ENCODE measurements at places on chromosomes 7 and 10. TPM values are rescaled to one million over a fixed set of nuclear protein-coding genes. Genes with fewer than 3 reads are reported as not detected.
A peak's percentile ranks its signal among the peaks of the same experiment; 100 is the strongest.

Gene HOXA6
- 6.9 TPM for total RNA-seq

DNA sequence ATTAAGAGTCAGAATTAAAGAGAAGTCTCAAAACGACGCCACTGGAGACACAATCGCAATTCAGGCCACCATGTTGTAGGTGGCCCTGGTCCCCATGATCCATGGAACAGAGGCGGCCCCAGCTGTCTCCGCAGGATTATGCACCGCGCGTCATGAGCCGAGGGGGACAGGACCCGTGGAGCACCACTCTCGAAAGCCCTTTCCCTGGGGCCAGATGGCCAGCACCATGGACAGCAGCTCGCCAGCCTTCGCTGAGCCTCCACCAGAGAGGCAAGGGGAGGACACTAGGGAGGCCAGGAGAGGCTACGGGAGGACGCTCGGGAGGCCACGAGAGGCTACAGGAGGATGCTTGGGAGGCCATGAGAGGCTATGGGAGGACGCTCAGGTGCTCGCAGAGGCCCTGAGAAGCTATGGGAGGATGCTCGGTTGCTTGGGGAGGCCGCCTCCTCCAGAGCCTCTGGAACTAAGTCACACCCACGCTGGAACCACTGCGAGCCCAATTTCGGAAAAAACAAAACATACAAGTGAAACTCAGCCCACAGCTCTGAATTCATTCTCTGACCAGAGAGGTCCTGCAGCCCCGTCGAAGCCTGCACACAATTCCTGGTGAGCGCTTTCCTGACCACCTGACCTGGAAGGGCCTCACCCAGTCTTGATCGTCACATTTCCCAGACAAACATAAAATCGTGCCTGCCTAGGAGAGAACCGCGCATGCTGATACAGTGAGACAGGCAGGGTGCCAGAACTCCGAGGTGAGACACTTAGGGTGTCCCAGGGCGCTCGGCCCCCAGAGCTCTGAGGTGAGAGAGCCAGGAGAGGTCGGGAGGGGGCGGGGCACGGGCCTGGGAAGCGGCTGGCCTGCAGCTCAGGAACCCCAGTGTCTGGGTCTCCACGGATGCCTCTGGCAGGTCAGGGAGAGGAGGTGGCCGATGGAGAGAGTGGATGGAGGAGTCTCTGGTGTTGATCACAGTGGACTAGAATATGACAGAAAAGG lies 224.4 kb downstream of the PTPRN2 start:
- DNase-seq: peak; percentile 15

Gene OGDH
- 66.2 TPM for total RNA-seq

- DNase-seq: no peak
Observed at GRCh38 chr10:97901381-97901780, 51.7 kb downstream of the GOLGA7B start.

- DNase-seq: no peak
Observed at GRCh38 chr7:142717453-142717852, 31.8 kb upstream of the PRSS1 start.

GRCh38 chr10:78579995-78580394 lies 488.8 kb upstream of the ZMIZ1 start:
- DNase-seq: peak; percentile 51

DNA sequence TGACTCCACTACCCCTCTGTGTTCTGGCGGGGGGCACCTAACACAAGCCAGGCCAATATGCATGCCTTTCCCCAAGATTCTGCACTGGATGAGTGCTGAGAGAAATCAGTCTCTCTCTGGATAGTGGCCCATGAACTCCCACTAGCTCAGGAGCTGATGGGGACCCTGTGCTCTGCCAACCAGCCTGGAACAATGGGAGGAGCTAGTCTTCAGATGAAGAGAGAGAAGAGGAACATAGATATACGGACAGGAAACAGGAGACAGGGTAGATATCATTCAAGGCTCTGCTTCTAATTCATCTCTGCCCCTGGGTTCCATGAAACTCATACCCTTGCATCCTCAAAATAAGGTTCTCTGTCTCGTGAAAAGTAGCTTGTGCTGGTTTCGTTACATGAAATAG lies 27.9 kb upstream of the PLXNA4 start:
- no peak for DNase-seq

Gene RBM17
- total RNA-seq: 28.4 TPM

DNA sequence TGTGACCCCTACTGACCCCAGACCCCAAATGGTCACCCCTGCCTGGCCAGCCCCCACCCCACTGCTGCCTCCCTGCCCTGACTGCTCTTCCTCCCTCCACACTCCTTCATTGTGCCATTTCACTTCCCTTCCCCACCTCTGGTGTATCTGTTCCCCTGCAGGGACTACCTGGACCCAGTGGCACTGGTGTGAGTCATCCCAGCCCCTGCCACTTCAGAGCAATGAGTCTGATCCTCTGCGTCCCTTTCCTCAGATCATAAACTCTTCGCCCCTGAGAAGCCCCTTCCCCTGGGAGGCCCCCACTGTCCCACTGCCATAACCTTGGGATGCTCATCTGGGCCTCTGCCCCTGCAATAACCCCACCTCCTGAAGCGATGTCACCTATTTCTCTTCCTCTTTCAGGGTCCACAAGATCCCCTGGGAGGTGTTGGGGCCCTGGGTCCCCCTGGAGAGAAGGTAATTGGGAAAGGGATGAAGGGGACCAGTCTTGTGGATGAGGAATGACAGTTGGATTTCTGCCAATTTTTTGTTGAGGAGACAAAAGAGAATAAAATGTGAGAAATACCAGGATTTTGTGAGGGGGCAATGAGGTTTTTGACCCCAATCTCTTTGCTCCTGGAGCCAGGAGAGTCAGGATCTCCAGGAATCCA lies 19.1 kb upstream of the VOPP1 start:
- DNase-seq: no peak

Gene FOXI2
- total RNA-seq: not detected

- DNase-seq: no peak
Observed at GRCh38 chr7:93620057-93620456, 45.5 kb upstream of the CALCR start.

Gene GRM3
- not detected for total RNA-seq

- no peak for DNase-seq
Observed at GRCh38 chr10:125161707-125162119, 1.4 kb upstream of the CTBP2 start.

Gene KEL
- total RNA-seq: not detected

GRCh38 chr10:56091872-56092271 lies 269.2 kb downstream of the ZWINT start:
- no peak for DNase-seq

GRCh38 chr7:37494926-37495325 lies 46.3 kb upstream of the ELMO1 start:
- DNase-seq: no peak

GRCh38 chr7:93910076-93910994 lies 4.0 kb downstream of the GNGT1 start:
- peak; percentile 31 for DNase-seq

DNA sequence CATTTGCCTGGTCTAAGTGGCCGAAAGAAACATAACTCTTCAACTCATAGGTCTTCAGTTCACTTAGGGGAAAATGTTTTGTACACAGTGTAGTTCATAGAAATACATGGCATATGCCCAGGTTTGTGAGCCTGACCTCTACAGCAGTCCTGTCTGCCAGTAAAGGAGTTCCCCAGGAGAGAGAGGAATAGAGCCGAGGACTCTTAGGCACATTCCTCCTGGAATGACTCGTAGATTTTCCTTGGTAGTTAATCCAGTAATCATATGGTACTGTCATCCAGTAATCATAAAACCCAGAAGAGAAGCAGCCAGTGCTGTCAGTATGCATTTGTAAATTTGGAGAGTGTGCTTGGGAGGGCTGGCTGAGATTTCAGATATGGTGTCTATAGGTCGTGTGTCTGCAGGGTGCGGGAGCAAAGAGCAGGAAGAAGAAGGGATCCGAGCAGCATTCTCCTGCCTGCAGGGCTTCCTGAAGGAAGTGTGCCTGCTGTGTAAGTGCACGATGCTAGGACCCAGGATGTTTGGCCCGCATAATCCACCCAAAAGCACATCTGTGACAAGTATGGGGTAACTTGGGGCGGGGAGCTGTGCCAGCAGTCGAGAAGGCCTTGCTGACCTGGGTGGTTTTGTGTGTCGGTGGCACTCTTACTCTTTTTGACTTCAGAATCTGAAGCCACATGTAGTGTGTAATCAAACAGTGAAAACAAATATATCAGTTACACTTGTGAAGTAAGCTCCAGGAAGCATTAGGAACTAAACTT lies 13.9 kb downstream of the EIF4H start:
- DNase-seq: peak; percentile 61

DNA sequence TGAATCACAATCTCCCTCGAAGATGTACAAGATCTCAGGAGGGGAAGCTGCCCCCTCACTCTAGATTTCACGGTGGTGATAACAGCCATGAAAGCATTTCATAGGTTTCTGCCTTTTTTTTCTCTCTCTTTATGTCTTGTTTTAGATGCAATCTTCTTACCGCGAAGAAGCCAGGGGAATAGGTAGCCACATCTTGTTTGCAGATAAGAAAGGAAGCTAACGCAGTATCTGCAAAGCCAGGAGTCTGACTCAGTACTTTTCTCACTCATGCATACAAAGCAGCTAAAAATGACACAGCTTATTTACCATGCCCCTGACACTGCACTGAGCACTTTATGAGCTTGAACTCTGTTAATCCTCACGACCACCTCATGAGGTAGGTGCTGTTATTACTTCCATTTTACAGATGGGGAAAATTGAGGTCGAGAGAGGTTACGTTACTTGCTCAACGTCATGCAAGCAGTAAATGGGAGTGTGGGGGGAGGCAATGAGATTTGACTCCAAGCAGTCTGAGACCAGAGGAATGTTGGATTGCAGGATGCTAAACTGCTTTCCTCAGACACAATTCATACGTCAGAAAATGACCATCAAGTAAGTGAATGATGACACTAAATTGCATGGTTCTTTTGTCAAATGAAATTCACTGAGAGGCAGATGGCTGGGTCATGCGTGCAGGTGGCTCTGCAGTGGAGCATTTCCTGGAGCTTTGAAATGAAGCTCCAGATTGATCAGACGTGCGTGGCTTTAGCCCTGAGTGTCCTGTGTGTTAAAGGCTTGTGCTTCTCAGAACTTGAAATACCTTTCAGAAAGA lies 3.3 kb downstream of the MAP3K8 start:
- peak; percentile 61 for DNase-seq

DNA sequence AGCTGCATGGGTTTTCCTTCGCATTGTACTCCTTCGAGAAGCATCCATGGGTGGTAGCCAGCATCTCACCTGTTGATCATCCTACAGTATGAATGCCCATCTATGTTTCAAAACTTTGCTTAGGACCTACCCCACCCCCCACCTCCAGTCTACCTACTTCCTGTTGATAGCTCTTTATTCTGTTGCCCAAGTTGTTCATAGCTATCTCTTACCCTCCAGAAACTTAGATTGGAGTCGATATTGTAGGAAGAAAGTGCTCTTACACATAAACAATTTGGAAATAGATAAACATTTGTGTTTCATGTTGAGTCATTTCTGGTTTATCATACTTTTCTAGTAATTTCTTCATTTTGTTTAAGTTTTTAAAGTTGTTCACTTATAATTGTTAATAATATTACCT lies 90.1 kb downstream of the FAS start:
- DNase-seq: no peak

Gene SPDYE8
- not detected for total RNA-seq

Gene LGI1
- total RNA-seq: not detected

Gene VSTM4
- not detected for total RNA-seq

Gene PTPRZ1
- not detected for total RNA-seq

Gene RBP3
- total RNA-seq: not detected

Measured in PC-3 (cell line).